Naive thymus-derived CD8-positive, alpha-beta T cell (primary cell): ENCODE measurements at places on chromosomes 3 and 15. TPM values are rescaled to one million over a fixed set of nuclear protein-coding genes. Genes with fewer than 3 reads are reported as not detected.

- H3K4me1 ChIP-seq, result no peaks in the 10 kb centered on the region
- peaks cover 31% of the 10 kb centered on the region for H3K36me3 ChIP-seq
- H3K27ac ChIP-seq, result no peak overlapping the region
- no peak for DNase-seq
- H3K4me3 ChIP-seq, result no peak overlapping the region
These were observed 28.8 kb downstream of the XRN1 start for GRCh38 chr3:142418926-142419592.

- no peak for DNase-seq
- H3K36me3 ChIP-seq, result peaks cover 36% of the 10 kb centered on the region
- H3K27me3 ChIP-seq, result no peaks in the 10 kb centered on the region
These were observed 41.0 kb downstream of the GOLGA6A start for GRCh38 chr15:74041311-74041756.

DNA sequence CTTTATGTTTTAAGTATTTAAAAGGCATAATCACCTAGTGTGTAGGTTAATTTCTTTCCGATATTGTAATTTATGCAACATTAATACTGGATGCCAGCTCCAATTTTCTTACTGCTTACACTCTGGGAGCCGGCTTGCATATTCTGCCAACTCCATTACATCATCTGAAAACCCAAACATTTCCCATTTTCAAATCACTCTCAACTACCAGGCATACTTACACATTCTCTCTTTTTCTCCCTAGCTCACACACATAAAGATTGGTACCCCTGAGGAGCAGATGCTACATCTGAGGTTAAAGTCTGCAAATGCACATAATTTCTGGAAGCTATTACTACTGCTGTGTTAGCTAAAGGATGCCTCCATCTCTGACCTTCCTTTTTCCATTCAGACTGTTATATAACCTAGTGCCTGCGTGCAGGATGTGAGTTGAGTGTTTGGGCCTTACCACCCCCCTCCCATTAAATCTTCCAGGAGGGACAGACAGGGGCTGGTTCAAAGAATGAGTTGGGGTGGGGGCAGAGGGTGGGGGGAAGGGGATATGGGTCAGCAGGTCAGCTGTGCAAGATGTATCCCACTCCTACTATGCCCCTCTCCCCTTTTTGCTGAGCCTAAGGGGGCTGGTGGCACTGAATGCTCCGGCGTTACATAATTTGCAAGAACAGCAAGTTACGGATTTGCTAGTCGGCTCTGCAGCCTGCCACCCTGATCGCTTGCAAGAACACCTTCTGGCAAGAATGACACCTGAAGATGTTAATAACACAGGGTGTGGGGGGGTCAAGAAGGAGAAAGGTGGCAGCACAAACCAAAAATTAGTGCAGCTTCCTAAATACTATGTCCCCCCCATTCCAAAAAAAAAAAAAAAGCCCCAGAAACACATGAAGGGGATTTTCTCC lies 2.5 kb downstream of the RORA start:
- H3K27me3 ChIP-seq, result peaks cover 36% of the 10 kb centered on the region
- peak overlapping the region; percentile 68 for H3K4me3 ChIP-seq
- DNase-seq, result no peak
- H3K4me1 ChIP-seq, result no peaks in the 10 kb centered on the region

DNA sequence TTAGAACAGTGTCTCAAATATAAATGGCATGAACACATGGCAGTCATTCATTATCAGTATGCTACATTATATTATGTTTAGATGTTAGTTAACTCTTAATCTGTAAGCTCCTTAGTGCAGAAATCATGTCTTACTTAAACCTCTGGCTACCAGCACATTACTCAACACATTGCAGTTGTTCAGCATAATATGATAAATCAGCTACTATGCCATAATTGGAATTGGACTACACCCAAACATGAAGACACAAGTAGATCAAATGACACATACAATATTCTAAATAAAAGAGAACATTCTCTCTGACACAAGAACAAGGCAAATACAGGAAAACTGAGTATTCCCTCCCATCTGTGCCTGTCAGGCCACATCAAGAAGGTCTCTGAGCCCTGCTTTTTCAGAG lies 116.1 kb downstream of the PCCB start:
- no peaks in the 10 kb centered on the region for H3K36me3 ChIP-seq
- no peaks in the 10 kb centered on the region for H3K27me3 ChIP-seq
- no peak overlapping the region for H3K27ac ChIP-seq
- H3K4me1 ChIP-seq, result peaks cover 2% of the 10 kb centered on the region
- no peak overlapping the region for H3K4me3 ChIP-seq
- no peak for DNase-seq

GRCh38 chr3:13204177-13204581 lies 130.9 kb upstream of the IQSEC1 start:
- H3K27me3 ChIP-seq, result peaks cover 65% of the 10 kb centered on the region
- H3K4me1 ChIP-seq, result peaks cover 7% of the 10 kb centered on the region
- H3K27ac ChIP-seq, result no peak overlapping the region
- no peak overlapping the region for H3K4me3 ChIP-seq
- no peak for DNase-seq

CHDH gene
- 0.25 TPM for total RNA-seq

- H3K4me1 ChIP-seq, result peaks cover 5% of the 10 kb centered on the region
- H3K4me3 ChIP-seq, result peak overlapping the region; percentile 72
- DNase-seq, result no peak
- H3K27ac ChIP-seq, result no peak overlapping the region
- peaks cover 26% of the 10 kb centered on the region for H3K27me3 ChIP-seq
These were observed 147.1 kb upstream of the RGMA start for GRCh38 chr15:93235926-93236780.

SKIL gene
- 55.7 TPM for total RNA-seq

DNA sequence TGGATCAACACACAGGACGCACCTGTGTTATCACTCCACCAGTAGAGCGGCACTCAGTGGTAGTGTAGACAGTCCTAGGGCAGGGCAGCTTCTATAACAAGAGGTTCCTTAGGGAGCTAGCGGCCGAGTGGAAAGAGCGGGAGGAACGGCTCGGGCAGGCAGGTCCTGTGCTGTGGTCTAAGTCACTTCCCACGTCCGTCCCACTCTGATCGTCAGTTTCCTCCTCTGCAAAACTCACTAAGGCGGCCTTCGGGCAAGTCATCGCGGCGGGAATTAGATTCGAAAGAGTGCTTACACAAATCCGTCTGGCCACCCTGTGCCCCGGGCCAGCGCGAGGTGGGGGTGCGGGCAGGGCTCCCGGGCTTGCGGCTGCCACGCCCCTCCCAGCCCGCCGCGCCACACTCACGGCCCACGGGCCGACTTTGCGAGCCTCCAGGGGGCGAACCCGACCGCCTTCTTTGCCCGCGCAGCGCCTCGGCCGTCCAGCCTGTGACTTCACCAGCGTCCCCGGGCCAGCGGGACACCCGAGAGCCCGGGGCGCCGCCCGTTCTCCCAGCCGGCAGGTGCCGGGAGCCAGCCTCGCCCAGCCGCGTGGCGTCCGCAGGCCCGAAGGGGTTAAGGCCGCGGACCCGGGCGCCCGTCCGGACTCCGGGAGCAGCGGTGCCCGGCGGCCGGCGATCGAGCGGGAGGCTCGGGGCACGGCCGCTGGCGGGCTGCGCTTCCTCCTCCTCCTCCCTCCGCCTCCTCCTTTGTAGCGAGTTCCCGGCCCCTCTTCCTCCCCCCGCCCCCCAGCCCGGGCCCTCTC lies 416 bp upstream of the CORO2B start:
- no peaks in the 10 kb centered on the region for H3K36me3 ChIP-seq
- peak overlapping the region; percentile 78 for H3K4me3 ChIP-seq
- no peak overlapping the region for H3K27ac ChIP-seq
- peak; percentile 37 for DNase-seq
